ENCODE measurements at places on chromosomes 6 and 20. TPM values are rescaled to one million over a fixed set of nuclear protein-coding genes. Genes with fewer than 3 reads are reported as not detected.

DNA sequence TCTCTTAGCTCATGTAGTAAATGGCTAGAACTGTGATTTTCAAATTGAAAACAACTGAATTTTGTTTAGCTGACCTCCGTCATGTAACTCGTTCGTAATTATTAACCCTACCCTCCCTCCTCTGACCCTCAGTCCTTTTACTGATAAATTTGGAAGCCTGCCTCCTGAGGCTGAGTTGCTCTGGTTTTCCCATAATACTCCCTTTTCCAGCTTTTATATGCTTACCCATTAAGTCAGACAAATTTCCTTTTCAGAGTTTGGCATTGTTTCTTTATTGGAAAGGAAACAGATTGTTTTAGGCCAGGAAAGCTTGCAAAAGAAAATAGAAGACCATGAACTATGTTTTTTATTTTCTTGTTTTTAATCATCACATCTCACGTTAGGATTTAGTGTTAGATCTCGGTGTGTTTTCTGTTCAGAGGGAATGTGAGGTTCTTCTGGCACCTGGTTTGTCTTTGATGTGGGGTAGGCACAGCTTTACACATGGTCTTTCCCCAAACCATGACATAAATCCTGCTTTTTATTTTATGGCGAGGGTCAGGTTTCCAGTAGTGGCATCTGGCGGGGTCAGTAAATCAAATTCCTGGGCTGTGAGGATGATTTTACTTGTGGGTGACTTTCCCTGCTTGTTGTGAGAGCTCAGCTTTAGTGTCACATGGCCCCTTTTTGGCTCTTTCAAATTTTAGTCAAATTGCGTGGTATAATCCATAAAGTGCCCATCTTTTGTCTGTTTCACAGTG lies 24.5 kb downstream of the PLCB4 start:
- DNase-seq, result no peak
- H3K36me3 ChIP-seq, result no peaks in the 10 kb centered on the region
- H3K27me3 ChIP-seq, result no peaks in the 10 kb centered on the region
- no peaks in the 10 kb centered on the region for H3K4me1 ChIP-seq
- H3K27ac ChIP-seq, result no peak overlapping the region
- H3K4me3 ChIP-seq, result no peak overlapping the region

DNA sequence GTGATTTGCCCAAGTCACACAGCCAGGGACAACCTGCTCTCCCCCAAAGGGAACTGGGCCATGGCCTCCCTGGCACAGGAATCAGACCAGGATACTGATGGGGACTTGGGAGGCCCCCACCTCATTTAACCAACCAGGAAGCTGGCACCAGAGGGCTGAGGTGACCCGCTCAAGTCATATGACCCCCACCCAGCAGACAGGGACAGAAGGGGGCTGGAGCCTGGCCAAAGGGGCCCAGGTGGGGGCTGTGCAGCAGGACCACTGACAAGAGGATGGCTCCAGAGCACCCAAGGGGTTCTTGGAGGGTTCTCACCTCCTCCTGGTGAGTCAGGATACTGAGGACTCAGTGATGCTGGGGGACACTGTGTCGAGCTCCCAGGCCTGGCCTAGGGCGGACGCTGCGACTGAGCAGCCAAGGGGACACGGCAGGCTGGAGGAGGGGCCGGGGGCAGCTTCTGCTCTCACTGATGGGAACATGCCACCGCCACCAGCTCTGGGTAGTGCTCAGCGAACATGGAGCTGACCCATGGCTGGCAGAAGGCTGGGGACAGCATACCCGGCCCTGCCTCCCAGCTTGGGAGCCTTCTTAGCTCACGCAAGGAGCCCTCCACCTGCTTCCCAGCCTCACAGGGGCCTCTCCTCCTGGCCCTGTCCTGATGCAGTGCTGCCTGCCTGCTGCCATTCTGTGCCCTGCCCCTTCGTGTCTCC lies 1.2 kb downstream of the CST7 start:
- no peaks in the 10 kb centered on the region for H3K36me3 ChIP-seq
- H3K27me3 ChIP-seq, result no peaks in the 10 kb centered on the region
- no peak for DNase-seq
- H3K4me1 ChIP-seq, result no peaks in the 10 kb centered on the region
- no peak overlapping the region for H3K27ac ChIP-seq

GRCh38 chr6:153436351-153436750 lies 305.3 kb upstream of the RGS17 start:
- H3K36me3 ChIP-seq, result no peaks in the 10 kb centered on the region
- H3K27ac ChIP-seq, result no peak overlapping the region
- no peaks in the 10 kb centered on the region for H3K27me3 ChIP-seq
- no peak for DNase-seq
- H3K4me3 ChIP-seq, result no peak overlapping the region
- no peaks in the 10 kb centered on the region for H3K4me1 ChIP-seq

DNA sequence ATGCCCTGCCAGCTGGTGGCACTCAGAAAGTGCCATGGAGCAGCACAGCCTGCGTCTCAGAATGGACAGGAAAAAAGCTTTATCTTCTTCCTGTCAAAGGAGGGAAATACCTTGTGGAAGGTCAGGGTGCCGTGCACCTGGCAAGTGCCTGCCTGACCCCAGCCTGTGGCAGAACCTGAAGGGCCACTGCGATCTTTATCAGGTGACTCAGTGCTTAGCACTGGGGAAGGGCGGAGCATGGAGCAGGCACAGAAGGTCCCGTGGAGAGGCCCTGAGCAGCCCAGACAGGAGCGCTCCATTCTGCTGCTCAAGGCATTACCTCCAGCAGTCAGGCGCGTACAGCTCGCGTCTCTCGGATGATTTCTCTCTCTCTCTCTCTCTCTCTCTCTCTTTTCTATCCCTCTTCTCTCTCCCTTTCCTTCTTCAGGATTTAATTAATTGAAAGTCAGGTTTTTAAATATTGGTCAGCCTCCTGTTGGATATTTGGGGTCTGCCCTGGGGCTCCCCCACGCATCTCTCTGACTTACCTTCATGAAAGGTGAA lies 31.7 kb downstream of the FOXC1 start:
- no peaks in the 10 kb centered on the region for H3K27me3 ChIP-seq
- H3K4me1 ChIP-seq, result peaks cover 14% of the 10 kb centered on the region
- H3K27ac ChIP-seq, result peak overlapping the region; percentile 33

Gene GNMT
- 67.2 TPM for total RNA-seq

GRCh38 chr6:152750694-152751093 lies at the start of gene VIP:
TSS of gene VIP (plus strand) at chr6:152750797. CDS start at chr6:152752178, 1,381 bp downstream.
- no peak for DNase-seq
- no peaks in the 10 kb centered on the region for H3K36me3 ChIP-seq
- H3K27ac ChIP-seq, result no peak within 1 kb of the TSS
- H3K27me3 ChIP-seq, result no peaks in the 10 kb centered on the region
- no peak within 1 kb of the TSS for H3K4me3 ChIP-seq

DNA sequence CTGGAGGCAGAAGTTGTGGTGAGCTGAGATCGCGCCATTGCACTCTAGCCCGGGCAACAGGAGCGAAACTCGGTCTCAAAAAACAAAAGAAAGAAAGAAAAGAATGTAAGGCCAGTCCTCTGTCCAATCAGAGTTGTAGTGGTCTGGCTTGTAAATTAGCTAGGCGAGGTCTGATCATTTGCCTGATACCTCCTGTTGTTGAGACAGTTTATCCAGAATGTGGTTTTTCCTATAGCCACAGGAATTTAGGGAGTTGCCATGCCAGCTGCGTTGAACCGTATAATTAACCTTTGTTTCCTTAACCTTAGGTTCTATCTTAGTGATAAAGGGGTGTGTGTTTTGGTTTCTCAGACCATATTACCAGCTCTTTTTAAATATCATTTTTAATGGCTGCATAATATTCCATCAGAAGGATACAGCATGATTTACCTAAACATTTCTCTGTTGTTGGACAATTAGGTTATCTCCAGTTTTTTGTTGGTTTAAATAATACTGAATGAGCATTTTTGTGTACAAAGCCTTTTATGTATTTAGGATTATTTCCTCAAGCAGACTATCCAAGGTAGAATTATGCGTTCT lies 11.7 kb upstream of the PPARD start:
- H3K36me3 ChIP-seq, result no peaks in the 10 kb centered on the region
- no peaks in the 10 kb centered on the region for H3K27me3 ChIP-seq
- no peak overlapping the region for H3K27ac ChIP-seq
- H3K4me1 ChIP-seq, result no peaks in the 10 kb centered on the region
- DNase-seq, result no peak
- H3K4me3 ChIP-seq, result no peak overlapping the region

Gene NR2E1
- not detected for total RNA-seq

DNA sequence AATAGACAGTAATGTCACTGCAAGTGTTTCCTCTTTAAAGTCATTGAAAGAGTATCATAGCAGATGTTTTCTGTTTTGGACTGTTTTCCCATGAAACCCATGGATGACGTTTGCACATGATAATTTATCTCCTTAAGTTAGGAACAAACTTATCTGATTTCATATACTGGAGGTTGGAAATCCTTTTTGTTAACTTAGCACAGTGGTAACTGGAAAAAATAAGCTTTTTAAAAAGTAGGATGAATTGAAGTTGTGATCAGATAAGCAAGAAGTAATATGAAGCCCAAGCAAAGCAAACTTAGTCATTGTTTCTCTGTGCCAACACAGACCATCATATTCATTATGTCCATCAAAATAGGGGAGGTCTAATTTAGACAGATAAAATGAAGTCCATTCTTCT lies 61.6 kb downstream of the PLCB4 start:
- H3K27ac ChIP-seq, result no peak overlapping the region
- no peaks in the 10 kb centered on the region for H3K36me3 ChIP-seq
- H3K4me3 ChIP-seq, result no peak overlapping the region
- no peak for DNase-seq

DNA sequence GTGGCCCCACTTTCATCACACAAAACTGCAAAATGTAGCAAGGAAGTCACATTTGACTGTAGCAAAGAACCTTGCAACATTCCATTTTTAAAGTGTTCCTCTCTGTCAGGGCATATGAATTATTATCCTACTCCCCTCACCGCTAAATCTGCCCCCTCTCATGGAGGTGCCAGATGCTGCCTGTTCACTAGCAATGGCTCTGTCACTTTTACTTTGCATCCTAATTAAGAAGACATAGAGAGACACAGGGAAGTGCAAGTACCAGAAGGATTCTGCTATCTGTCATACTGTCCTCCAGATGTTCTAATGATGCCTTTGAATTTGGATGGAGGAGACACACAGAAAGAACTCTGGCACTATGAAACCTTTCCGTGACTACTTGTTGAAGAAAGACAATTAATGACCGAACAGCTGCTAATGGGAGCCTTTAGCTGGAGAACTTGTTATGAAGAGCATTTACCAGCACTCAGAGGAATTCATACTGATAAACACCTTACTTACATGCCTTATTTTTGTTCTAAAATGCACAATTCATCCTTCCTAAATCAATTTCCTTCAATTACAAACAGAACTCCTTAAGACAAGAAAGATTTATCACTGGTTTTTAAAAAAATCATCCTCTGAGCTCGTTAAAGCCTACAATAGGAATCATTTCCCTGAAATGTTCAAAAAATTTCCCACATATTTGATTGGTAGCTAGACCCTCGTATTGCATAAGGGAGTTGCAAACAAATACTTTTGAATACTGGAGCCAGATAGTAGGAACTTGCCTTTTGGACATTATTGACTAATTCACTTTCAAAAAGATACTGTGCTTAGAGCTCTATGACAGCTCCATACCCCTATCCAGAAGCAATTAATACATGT lies 292.6 kb downstream of the UBE3D start:
- no peaks in the 10 kb centered on the region for H3K27me3 ChIP-seq
- H3K4me1 ChIP-seq, result no peaks in the 10 kb centered on the region
- DNase-seq, result no peak
- H3K36me3 ChIP-seq, result no peaks in the 10 kb centered on the region
- no peak overlapping the region for H3K4me3 ChIP-seq

DNA sequence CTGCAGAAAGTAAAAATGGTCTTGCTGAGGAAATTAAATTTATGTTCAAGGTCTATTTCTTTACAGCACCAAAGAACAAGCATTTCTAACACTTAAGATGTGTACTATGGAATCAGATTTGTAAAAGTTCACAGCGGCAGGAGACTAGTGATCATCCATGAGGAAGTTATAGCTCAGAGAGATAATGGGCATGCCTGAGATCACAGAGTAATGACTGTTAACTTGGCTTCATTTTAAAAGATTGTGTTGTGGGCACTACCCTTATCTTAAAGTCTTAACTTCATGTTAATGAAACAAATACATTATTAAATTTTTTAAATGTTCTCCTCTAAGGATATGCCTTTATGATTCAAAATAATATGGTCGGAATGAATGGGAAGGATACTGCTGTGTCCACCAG lies 168.6 kb downstream of the GMPR start:
- H3K4me3 ChIP-seq, result no peak overlapping the region
- no peak overlapping the region for H3K27ac ChIP-seq
- H3K4me1 ChIP-seq, result peaks cover 6% of the 10 kb centered on the region

DNA sequence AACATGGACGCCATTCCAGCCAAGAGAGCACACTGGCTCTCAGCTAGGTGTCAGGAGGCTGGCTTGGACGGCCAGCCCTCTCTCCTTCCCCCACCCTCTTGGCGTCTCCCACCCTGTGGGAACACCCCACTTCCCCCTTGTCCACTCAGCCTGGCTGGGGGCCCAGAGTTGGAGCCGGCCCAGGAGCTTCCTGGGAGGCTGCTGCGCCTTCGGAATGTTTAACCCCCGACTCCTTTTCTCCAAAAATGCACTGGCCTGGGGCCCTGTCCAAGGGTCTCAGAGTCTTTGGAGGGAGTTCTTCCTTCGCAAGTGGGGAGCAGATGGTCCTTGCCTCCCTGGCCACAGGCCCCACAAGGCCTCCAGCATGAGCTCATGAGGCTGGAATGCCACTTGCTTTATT lies 4.1 kb downstream of the ADAM33 start:
- no peak for DNase-seq
- H3K27me3 ChIP-seq, result peaks cover 28% of the 10 kb centered on the region
- no peak overlapping the region for H3K4me3 ChIP-seq
- no peak overlapping the region for H3K27ac ChIP-seq
- no peaks in the 10 kb centered on the region for H3K36me3 ChIP-seq

Gene CLPSL2
- not detected for total RNA-seq

Gene BTNL2
- total RNA-seq, result not detected

DNA sequence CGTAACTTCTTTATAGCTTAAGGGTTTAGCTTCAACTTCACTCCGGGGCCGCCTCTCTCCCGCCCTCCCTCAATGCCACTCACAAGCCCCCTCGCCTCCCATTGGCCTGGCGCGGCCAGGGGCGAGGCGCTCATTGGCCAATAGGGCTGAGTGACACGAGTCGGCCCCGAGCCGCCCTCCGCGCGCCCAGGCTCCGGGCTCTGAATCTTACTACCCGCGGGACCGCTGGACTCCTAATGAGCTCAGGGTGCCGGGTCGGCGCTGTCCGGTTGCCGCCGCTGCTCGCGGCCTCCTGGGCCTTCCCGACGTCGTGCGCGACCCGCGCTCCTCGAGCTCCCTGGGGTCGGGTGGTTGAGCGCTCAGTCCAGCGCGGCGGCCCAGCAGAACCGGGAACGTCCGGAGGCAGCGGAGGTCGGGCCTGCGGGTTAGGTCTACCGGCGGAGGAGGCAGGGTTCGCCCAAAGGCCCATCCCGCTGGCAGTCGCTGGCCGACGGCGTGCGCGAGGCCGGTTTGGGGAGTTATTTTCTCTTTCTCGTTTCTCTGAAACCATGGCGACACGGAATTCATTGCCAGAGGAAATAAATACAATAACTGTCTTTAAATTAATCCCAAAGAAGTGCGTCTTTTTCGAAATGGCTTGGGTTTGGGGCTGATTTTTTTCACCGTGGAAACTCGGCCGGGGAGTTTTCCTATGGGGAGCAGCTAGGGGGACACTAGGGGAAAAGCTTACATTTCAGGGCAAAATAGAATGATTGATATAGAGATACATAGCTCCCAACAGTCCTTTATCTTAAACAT lies at the start of gene SIM1:
TSS of gene SIM1 (minus strand) at position 19 of the 798 bp plus-strand sequence. CDS start 1,453 bp downstream, outside the sequence.
- no peaks in the 10 kb centered on the region for H3K36me3 ChIP-seq
- peak within 1 kb of the TSS; percentile 31 for H3K4me3 ChIP-seq
- peaks cover 16% of the 10 kb centered on the region for H3K4me1 ChIP-seq
- DNase-seq, result peak; percentile 91

- no peaks in the 10 kb centered on the region for H3K27me3 ChIP-seq
- H3K4me3 ChIP-seq, result no peak overlapping the region
- H3K4me1 ChIP-seq, result peaks cover 17% of the 10 kb centered on the region
- no peak for DNase-seq
- H3K27ac ChIP-seq, result no peak overlapping the region
These were observed 235.2 kb downstream of the SYNE1 start for GRCh38 chr6:152401978-152402377.

Data from body of pancreas (tissue), 4 donors.